NCI-H460 (cell line): ENCODE measurements at places on chromosomes 3 and 15.
A peak's percentile ranks its signal among the peaks of the same experiment; 100 is the strongest.

DNA sequence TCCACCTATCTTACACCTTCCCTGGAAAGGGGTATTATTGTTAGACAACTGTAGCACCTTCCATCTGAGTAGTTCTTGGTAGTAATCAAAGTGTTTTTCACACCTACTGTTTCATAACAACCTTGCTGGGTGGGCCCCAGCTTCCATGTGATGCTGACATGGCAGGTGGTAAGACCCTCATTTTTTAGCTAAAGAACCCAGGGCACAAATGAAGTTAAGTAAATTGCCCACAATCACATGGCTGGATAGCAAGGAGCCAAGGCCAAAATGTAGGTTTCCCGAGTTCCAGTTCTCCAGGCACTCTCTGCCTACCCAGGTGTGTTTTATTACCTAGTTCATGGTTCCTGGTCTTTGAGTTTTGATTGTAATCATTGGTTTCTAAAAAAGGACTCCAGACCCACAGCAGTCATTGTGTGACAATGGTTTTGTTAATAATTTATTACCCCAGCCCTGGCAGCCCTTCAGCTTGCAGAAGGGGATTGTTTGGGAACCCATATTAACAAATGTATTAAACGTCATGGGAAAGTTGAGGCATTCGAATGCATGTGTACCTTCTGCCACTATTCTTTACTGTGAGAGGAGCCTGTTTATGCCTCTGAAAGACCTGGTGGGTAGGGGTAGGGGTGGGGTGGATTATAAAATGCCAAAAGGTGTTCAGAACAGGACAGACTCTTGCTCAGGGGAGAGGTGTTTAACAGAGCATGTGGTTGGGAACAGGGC lies 222.2 kb upstream of the BHLHE40 start:
- DNase-seq, result no peak

DNA sequence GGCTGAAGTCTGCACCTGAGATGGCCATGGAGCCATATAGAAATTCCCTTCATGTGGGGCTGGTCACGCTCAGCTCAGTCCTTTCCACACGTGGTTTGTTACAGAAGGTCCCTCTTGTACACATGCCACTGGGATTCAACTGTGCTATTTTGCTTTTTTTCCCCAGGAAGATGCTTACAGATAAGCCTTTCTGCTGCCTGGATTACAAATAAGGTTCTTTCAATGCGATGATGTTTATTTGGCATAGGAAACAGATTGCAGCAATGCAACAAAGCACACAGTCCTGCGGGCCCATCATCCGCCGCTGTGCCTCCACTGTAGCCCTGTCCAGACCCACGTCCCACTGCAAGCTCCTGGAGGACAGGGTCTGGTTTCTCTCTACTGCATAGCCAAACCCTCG lies 124.8 kb downstream of the XXYLT1 start:
- DNase-seq, result no peak

DNA sequence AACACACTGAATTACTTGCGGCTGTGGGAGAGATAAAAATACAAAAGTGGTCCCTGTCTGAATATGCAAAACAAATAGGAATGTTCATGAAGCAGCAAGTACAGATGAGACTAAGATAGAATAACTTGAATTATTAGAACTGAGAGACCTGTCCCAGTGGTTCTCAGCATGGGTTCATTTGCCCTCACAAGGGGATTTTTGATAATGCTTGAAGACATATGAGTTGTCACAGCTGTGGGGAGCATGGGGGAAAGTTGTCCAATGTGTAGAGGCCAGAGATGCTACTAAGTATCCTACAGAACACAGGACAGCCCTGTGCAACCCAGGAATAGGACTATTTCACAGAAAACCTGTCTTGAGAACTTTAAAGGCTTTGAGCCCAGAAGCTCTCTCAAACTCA lies 22.4 kb downstream of the PPM1L start:
- no peak for DNase-seq

DNA sequence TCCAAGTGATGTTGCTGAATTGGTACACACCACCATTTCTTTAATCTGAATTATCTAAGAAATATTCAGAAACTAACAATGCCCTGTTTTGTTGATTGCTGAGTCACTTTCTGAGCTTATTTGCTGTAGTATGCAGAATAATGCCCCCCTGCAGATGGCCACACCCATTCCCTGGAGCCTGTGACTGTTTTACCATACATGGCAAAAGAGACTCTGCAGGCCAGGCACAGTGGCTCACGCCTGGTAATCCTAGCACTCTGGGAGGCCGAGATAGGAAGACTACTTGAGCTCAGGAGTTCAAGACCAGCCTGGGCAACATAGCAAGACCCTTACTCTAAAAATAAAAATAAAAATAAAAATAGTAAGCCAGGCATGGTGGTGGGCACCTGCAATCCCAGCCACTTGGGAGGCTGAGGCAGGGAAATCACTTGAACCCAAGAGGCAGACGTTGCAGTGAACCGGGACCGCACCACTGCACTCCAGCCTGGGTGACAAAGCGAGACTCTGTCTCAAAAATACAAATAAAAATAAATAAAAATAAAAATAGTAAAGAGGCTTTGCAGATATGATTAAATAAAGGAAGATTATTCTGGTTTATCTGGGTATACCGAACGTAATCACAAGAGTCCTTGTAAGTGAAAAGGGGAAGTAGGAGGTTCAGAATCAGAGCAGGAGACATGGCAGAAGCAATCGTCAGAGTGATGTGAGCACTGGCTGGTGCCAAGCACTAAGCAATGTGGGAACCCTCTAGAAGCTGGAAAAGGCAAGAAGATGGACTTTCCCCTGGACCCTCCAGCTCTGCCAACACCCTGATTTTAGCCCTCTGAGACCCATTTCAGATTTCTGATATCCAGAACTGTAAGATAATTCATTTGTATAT lies 19.0 kb downstream of the PCYT1A start:
- peak; percentile 43 for DNase-seq

- no peak for DNase-seq
Observed at GRCh38 chr15:76939715-76940114, 8.2 kb downstream of the RCN2 start.
